Activated CD4-positive, alpha-beta memory T cell treated with anti-CD3 and anti-CD28 coated beads, Interleukin-2, amount 10 ng/mL, durations not matched to agents 7 days and 5 days (primary cell): ENCODE measurements at places on chromosomes 11 and 22. TPM values are rescaled to one million over a fixed set of nuclear protein-coding genes. Genes with fewer than 3 reads are reported as not detected.

Gene OR52E2
- total RNA-seq, result not detected

Gene ADM2
- 7.6 TPM for total RNA-seq

Gene MFRP
- total RNA-seq, result not detected

Gene MIOX
- total RNA-seq, result 0.48 TPM

Gene DCDC1
- not detected for total RNA-seq

Gene LYVE1
- not detected for total RNA-seq

Gene OAF
- total RNA-seq, result 1.4 TPM

Gene TEAD1
- total RNA-seq, result 1.0 TPM

Gene JAM3
- 4.5 TPM for total RNA-seq

Gene PLAAT5
- total RNA-seq, result not detected

Gene ZBTB16
- 11.0 TPM for total RNA-seq

Gene GGTLC2
- not detected for total RNA-seq
